ENCODE measurements at places on chromosomes 4 and X.

- peak; percentile 60 for DNase-seq
Observed at GRCh38 chr4:108492816-108493595, 127.4 kb upstream of the RPL34 start.

- no peak for DNase-seq
Observed at GRCh38 chrX:103467156-103467555, 52.1 kb downstream of the RAB40A start.

GRCh38 chrX:50920132-50920531, 9.6 kb downstream of the BMP15 start:
- no peak for DNase-seq

DNA sequence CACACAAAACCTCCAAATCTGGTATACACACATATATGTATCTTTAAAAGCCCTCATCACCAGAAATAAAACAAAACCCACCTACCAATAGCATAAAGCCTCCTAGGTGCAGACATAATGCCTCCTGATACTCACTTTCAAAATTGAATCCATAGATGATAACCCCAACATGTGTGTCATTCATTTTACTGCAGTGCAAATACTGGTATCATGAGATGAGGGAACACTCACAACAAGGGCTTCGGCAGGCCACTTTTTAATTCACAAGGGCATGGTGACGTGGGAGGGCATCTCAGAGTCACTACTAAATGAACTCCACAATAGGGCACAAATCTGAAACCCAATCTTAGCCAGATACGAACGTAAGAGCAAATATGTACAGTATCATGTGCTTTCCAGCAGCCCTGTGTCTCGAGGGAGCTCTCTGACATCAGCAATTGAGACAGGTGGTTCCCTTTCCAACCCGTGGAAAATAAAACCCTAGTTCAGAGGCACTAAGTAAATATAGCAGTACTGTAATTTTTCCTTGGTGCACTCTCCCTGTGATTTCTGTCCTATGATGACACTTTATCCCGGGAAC, 14.1 kb upstream of the PPARGC1A start:
- no peak for DNase-seq

DNA sequence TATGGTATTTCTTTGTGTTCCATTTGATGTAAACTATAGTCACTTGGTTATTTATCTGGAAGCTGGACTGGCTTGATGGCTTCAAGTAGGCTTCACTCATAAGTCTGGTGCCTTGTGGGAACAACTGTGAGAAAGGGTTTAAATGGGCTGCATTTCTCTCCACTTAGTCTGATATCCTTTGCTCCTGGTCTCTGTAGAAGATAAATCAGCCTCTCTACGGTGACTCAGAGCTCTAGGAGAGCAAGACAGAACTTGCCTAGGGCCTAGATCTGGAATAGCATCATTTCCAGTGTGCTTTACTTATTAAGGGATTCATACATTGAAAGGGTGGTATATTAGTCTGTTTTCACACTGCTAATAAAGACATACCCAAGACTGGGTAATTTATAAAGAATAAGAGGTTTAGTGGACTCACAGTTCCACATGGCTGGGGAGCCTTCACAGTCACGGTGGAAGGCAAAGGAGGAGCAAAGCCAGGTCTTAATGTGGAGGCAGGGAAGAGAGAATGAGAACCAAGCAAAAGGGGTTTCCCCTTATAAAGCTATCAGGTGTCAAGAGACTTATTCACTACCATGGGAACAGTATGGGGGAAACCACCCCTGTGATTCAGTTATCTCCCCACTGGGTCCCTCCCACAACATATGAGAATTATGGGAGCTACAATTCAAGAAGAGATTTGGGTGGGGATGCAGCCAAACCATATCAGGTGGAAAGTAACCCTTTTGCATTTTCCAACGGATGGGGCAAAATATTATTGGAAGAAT, 1746.4 kb upstream of the PCDH7 start:
- DNase-seq: no peak

GRCh38 chr4:14168919-14169318, 541.4 kb upstream of the BOD1L1 start:
- no peak for DNase-seq

DNA sequence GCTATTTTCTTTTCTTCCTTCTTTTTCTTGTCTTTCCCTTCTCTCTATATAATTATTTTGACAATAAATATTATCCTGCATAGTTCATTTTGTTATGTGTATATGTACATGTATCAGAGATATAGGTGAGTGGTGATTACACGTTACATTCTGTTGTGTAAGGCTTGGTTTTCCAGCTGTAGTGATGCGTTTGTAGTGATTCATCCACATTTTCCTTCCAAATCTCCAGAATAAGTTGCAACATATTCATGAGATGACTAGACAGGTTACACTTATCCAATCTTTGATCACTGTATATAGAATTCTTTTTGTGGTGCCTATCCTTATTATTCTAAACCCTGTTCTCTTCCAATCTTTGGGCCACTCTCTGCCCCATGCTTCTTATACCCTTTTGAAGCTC, 540.2 kb downstream of the GBA3 start:
- DNase-seq: no peak

GRCh38 chr4:146514651-146515357, 6.9 kb downstream of the SLC10A7 start:
- DNase-seq: no peak

- DNase-seq: no peak
Observed at GRCh38 chrX:10379878-10380277, 223.1 kb downstream of the CLCN4 start.

DNA sequence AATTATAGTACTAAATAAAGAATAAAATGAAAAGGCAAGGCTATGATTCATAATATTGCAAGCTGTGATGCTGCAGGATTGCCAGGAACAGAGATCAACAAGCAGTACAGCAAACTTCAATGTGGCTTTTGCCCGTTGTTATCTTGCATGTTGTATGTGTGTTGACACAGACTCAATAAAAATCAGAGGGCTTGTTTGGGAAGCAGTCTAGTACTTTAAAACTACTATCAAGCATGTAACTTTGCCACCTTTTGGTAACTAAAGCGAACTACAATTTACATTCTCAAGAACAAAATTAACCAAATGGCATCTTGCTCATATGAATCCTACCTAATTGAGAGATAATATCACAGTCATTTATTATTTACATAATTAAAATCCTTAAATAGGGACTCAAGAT, 79.8 kb upstream of the GPM6A start:
- DNase-seq: no peak

GRCh38 chrX:66054978-66055377, 15.1 kb upstream of the VSIG4 start:
- DNase-seq: no peak

DNA sequence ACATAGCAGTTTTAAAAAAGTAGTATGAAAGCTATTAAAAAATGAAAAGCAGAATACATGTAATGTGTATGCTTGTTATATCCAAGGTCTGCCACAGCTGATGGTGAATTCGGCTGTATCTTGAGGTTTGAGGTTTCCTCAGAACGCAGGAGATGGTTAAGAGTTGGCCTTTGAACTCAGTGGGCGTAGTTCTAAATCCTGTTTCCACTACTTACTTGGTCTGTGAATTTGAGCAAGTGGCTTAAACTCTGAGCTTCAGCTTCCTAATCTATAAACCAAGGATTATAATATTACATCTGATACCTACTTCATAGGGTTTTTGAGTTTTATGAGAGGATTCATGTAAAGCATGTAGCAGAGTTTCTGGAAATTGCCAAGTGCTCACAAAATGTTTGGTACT, 125.2 kb downstream of the STIM2 start:
- DNase-seq: no peak

DNA sequence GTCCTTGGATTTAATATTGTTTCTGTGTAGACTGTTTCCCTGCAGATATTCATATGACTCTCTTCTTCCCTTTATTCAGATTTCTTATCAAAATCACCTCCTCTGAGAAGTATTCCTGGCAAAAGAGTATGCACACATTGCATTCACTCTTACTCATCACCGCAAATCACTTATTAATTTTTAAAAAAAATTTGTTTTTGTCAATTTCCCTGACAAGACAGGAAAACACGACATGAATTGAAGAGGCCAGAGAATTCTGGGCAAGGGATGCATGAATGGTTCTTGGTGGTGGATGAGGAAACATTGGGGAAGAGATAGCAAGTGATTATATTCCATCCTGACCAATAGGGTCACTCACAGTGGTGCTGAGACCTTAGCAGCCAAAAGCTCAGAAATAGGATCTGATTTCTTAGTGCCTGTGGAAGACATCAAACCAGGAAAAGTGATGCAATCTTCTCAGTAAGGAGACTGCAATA, 522.5 kb upstream of the AGA start:
- DNase-seq: no peak

- DNase-seq: no peak
Observed at GRCh38 chr4:10283761-10284160, 167.2 kb upstream of the WDR1 start.

GRCh38 chr4:122623637-122624166, 2.8 kb upstream of the IL21 start:
- no peak for DNase-seq

- DNase-seq: no peak
Observed at GRCh38 chr4:119785963-119786362, 157.4 kb upstream of the PDE5A start.

- no peak for DNase-seq
Observed at GRCh38 chrX:112536544-112536943, 143.2 kb downstream of the LHFPL1 start.

DNA sequence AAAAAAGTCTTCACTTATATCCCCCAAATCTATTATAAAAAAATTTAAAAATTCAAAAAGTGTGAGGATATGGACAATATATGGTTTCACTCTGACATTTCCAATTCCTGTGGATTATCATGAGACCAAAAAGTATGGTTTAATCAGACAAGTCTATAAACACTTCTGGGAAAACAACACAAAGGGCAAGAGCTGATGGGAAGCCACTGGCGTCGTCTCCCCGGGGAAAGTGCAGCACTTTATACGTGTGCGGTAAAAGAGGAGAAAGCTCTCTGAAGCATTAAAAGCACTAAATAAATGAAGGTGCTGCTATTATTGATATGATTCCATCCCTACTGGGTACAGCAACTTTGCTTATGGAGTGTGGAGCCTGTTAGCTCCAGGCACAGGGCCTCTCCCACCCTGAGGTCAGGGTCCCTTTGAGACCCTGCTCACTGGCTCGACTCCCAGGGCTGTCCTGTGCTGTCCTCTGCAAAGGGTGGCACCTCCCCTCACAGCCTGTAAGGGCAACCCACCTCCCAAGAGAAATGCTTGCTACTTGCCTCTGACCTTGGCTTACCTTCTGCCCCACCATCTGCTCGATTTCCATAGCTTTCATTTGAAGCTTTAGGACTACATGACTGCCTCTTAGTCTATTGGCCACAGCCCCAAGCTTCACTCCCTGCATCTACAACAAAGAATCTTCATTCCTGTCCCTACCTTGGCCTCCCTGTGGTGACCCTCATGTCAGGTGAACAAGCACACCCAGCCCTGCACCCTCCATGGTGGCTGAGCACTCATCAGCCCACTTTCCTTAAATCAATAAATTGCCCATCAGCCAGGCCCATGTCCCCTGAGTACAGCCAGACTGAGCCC, 248.6 kb downstream of the HNRNPD start:
- DNase-seq: peak; percentile 65

DNA sequence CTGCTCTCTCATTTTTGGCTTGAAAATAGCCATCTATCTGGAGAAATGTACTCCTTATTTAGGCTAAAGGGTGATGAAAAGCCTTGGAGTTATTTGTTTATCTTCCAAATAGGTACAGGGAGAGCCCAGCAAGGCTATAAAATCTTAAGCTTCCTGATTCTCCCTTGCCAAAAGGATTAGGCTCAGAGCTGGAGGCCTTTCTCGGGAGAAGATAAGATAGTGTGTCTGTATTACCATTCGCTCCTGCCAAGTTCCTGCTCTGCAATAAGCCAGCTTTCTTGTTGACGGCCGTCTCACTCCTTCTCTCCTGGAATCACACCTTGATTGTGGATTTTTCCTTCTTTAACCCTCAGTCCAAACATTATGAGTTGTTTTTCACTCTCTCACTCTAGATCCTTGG, 171.8 kb upstream of the TTC29 start:
- peak; percentile 48 for DNase-seq

DNA sequence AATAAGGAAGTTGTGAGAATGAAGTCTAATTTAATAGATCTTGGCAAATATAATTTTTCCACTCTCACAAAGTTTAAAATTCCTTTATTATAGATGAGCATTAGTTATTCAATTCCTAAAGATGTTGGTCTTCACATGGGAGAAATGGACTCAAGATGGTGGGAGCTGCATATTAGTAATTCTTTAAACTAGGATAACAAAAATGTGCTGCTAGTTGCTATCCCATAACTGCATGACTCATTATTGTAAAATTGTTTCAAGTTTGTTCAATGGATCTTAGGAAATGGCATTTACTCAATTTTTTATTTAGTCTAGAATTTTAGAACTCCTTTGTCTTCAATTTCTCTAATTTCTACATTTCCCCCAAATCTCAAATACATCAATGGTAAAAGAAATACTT, 155.8 kb downstream of the ATP10D start:
- DNase-seq: no peak

All from WERI-Rb-1 (cell line).